ENCODE measurements at places on chromosomes 3 and 15. TPM values are rescaled to one million over a fixed set of nuclear protein-coding genes. Genes with fewer than 3 reads are reported as not detected.

Gene SGO1
- total RNA-seq = 12.6 TPM

Gene MUC20
- 0.69 TPM for total RNA-seq

Gene GOLGA6L26
- not detected for total RNA-seq

Gene NISCH
- total RNA-seq = 65.3 TPM

Gene TEX55
- total RNA-seq = 0.33 TPM
